ENCODE measurements at places on chromosomes 1 and 21. TPM values are rescaled to one million over a fixed set of nuclear protein-coding genes. Genes with fewer than 3 reads are reported as not detected.

TNFRSF14 gene
- polyA plus RNA-seq, result 7.9 TPM

TRIM46 gene
- 1.6 TPM for polyA plus RNA-seq

SLC25A33 gene
- 6.4 TPM for polyA plus RNA-seq

BLACAT1 gene
- not detected for polyA plus RNA-seq

ENAH gene
- 35.5 TPM for polyA plus RNA-seq

ACBD6 gene
- polyA plus RNA-seq, result 41.0 TPM

SRM gene
- polyA plus RNA-seq, result 152 TPM

ASCL5 gene
- polyA plus RNA-seq, result not detected

FCAMR gene
- not detected for polyA plus RNA-seq

ADORA1 gene
- 2.2 TPM for polyA plus RNA-seq

C1QB gene
- polyA plus RNA-seq, result not detected

CFAP141 gene
- not detected for polyA plus RNA-seq

AMPD1 gene
- polyA plus RNA-seq, result not detected

NPHS2 gene
- polyA plus RNA-seq, result not detected

THEM5 gene
- not detected for polyA plus RNA-seq

CD1B gene
- not detected for polyA plus RNA-seq

KCNE2 gene
- polyA plus RNA-seq, result 0.23 TPM

TMEM54 gene
- polyA plus RNA-seq, result 33.7 TPM

USP33 gene
- polyA plus RNA-seq, result 54.2 TPM

MEAF6 gene
- polyA plus RNA-seq, result 96.2 TPM

ICOSLG gene
- polyA plus RNA-seq, result not detected

AADACL4 gene
- not detected for polyA plus RNA-seq

LYPD8 gene
- not detected for polyA plus RNA-seq

DIO1 gene
- not detected for polyA plus RNA-seq

LCE2A gene
- polyA plus RNA-seq, result 12.4 TPM

RGS1 gene
- not detected for polyA plus RNA-seq

TTC4 gene
- polyA plus RNA-seq, result 25.1 TPM

FMO2 gene
- polyA plus RNA-seq, result not detected

ABCG1 gene
- polyA plus RNA-seq, result 0.08 TPM

GMEB1 gene
- polyA plus RNA-seq, result 8.2 TPM

NUP210L gene
- not detected for polyA plus RNA-seq

S100A16 gene
- 826 TPM for polyA plus RNA-seq

ANXA9 gene
- 0.26 TPM for polyA plus RNA-seq

LAPTM5 gene
- 0.36 TPM for polyA plus RNA-seq

Data from GM23248 (cell line).